ENCODE measurements at places on chromosomes 5 and 9.

DNA sequence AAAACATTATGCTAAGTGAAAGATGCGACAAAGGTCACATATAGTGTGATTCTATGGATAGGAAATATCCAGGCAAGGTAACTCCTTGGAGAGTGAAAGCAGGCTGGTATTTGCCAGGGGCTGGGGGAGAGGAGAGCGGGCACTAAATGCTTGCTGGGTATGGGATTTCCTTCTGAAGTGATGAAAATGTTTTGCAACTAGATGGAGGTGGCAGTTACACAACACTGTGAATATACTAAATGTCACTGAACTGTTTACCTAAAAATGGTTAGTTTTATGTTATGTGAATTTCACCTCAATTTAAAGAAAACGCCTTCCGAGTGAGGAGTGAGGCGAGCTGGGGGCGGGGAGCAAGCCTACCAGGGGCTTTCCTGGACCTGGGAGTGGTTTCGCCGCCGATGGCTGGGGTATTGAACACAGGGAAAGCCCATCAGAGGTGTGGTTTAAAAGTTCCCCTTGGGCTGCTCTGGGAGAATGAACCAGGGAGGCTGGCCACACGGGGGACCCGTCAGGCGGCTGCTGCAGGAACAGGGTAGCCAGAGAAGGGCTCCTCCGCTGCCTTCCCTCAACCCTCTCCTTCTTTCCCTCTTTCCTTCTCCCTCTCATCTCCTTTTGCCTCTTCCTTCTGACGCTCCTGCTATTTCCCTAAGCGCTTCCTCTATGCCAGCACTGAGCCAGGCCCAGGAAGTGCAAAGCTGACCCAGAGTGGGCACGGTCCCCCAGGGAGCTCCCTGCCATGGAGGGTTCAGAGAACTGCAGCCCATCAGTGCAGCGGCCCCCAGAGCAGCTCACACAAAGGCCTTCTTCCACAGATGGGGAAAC lies 4.9 kb downstream of the AKNA start:
- DNase-seq: no peak

DNA sequence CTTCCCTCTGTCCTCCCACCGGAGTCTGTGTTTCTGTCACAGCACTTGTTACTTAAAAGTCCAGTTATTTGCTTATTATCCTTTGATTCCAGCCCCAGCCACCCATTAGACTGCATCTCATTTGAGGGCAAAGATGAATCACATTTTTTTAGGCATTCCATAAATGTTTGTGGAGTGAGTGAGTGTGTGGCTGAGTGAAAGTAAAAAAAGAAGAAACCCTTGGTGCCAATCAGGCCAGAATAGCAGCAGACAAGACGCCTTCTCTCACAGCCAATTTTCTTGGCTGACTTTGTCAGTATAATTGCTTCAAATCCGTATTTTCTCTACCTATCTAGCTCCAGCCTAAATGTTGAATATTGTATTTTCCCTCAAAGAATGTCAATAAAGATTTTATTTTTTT lies 613.0 kb upstream of the WWC1 start:
- no peak for DNase-seq

DNA sequence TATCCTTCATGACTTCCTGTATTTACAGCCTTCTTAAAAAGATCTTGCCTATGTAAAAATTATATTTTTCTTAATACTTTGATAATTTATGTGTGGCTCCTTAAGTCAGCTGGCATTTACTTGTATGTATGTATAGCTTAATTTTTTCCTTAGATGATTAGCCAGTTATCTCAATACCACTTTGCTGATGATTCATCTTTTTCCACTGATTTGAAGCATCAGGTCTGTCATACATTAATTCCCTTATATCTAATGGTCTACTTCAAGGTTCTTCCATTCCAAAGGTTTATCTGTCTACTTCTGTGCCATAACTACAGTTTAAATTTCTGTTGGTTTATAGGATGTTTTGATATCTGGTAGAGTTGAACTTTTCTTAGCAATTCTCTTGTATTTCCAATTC lies 44.9 kb upstream of the MTMR12 start:
- DNase-seq: no peak

DNA sequence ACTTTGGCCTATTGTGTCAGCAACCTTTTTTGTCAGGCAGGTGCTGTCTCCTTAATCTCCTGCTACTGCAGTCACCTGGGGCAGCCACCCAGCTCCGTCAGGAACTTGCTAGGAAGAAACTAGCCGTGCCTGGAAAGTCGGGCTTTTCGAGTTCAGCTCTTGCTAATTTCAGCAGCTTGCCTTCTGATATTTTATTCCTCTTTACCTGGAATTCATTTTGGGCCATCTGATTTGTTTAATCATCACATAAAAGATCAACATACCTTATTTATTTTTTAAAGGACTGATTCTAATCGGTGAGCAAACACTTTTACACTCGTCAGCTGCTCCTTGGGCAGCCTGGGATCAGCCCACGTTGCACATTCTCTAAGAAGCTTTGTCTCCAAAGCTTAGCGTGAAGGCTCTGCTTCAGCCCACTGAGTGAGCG lies 42.2 kb downstream of the PRLR start:
- no peak for DNase-seq

DNA sequence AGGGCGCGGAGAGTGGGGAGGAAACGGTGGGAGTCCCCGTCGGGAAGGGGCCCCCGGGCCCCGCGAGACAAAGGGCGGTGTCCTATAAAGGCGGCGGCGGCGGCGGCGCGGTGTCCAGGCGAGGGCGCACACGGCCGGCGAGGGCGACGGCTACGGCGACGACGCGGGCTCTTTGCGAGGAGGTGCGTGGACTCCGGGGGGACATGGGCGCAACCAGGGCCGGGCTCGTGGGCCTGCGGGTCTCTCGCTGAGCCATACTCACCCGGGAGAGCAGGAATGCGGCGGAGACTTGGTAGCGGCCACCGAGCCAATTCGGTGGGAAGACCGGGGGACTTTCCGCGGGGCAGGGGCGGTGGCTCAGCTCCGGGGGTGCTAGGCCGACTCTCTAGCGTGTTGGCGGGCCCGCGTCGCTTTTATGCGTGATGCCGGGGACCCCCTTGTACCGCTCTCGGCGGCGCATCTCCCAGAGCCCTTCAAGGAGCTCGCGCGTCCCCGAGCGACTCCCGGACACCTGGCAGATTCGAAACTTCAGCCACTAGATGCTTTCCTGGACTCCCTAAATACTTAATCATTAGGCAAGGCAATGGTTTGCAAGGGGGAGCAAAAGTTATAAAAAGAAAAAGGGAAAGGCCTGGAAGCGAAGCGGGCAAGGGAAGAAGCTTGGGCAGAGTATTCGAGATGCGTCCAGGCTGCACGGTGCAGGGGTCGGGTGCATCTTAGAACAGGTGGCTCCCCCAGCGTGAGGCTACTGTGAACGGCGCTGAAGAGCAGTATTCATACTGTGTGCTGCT lies 5.9 kb upstream of the TAL2 start:
- no peak for DNase-seq

DNA sequence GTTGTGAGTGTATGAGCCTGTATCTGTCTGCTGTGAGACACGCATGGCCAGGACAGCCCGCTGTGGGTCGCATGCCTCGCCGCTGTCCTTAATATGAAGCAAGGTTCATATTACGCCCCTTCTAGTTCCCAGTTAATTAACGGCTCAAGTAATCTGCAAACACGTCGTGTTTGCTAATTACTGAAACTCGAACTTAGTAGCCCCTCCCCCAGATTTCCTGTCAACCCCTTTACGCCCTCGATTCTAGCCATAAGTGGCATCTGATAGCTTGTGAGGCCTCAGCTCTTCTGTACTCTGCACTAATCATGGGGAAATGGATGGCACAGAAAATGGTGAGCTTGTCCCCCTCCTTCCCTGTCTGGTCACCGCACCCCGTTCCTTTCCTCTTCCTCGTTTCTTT lies 116.9 kb upstream of the OTULINL start:
- no peak for DNase-seq

- DNase-seq: no peak
Measured at GRCh38 chr5:55407059-55407684, 99.4 kb downstream of the MTREX start.

DNA sequence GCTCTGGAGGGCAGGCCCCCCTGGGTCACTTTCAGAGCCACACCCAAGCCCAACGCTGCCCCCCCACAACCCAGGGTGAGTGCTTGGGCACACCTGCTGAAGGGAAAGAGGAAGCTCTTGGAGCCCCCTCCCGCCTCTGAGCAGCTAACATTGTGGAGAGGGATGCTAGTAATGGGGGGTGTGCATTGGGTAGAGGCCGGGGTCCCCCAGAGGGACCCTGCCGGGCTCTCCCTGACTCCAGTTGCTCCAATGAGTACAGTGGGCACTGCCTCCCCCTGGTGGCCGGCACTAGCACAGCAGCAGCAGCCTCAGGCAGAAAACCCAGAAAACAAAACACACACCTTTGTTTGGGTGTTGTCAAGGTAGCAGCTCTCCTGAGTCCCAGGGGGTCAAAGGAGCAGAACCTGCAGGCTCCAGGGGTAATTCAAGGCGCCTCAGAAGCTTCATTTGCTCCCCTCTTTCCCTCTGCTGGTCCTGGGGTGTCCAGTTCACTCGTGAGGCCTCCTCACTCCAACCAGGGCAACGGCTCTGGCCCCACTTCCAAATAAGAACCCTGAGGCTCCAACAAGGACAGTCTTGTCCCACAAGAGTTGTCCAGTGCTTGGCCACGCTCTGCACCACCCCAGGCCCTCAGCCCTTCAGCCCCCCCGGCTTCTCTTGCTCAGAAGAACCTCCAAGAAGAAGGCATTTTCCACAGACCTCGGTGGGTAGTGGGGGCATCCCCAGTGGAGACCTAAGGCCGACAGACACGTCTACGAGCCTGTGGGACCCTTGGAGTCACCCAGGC lies 16.1 kb downstream of the GBGT1 start:
- peak; percentile 75 for DNase-seq

- DNase-seq: no peak
Measured at GRCh38 chr9:98298476-98298875, 43.0 kb upstream of the TBC1D2 start.

DNA sequence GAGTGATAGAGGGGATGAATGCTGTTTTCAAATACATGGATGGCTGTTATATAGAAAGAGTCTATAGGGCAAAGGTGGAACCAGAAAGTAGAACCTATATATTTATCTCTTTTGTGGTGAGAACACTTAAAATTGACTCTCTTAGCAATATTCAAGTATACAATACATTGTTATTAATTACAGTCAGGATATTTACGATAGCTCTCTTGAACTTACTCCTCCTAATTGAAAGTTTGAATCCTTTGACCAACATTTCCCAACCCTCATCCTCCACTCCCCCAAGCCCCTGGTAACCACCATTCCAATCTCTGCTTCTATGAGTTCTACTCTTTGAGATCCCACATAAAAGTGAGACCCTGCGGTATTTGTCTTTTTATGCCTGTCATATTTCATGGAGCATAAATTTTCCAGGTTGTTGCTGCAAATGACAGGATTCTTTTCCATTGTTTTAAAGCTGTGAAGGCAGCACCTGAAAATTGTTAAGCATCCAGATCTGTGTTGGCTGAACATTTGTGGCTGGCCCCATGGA lies 41.5 kb downstream of the ALDH1A1 start:
- no peak for DNase-seq

DNA sequence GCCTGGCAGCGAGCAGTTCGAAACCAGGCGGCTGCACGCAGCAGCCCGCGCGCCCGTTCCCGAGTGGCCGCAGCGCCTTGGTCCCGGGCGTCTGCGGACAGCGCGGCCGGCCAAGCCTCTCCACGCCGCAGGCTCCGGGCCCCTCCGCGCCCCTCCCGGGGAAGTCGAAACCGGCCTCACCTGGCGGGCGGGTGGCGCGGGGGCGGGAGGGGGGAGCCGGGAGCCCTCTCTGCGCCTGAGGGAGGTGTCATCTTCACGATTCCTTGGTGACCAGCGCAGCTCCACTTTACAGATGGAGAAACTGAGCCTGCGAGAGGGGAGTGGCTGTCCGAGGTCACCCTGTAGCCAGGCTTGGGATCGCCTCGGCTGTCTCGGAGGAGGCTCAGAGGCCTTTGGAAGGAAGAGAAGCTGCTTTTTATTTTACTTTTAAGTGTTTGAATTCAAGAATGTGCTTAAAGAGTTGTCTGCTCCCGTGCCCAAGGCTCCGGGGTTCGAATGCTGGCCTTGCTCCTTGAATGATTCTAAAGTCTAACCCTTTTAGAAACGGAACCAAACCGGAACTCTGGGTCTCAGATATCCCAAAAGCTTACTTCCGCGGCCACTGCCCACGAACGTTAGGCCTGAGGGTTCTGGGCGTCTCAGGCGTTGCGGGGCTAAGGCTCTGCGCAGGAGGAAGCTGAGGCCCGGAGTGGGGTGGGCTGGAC lies 662 bp downstream of the SUSD3 start:
- no peak for DNase-seq

- no peak for DNase-seq
Measured at GRCh38 chr5:173961418-173961817, 27.6 kb upstream of the C5orf47 start.

GRCh38 chr9:84101964-84102632 lies 121.5 kb downstream of the RMI1 start:
- no peak for DNase-seq

GRCh38 chr5:128782446-128782845 lies 182.8 kb upstream of the SLC27A6 start:
- DNase-seq: no peak

- DNase-seq: no peak
Measured at GRCh38 chr9:131629825-131630204, 84.5 kb downstream of the PRRT1B start.

DNA sequence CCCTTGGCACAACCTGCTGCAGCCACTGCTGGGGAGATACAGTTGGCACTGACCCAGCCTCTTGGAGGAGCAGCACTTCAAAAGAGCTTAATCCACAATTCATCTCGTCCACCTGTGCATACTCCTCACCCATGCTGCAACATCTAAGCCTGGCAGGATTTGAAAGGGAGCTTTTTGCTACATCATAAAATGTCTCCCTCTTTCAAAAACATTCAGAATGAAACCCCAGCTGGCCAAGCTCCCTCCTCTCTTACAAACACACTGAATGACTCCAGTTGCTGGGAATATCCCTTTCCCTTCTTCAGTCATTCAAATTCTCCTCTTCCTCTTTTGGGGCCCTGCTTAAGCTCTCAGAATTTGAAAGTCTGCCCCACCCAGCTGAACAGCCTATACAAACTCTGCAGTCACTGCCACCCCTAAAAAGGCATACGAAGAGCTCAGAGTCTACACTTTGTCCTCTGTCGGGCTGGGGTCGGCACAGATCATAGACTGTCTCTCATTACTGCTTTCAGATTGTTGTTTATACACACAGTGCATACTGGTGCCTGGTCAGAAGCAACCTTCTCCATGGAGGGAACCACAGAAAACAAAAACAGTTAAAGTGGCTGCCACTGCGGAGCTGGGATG lies 8.8 kb upstream of the C5orf15 start:
- DNase-seq: peak; percentile 71

DNA sequence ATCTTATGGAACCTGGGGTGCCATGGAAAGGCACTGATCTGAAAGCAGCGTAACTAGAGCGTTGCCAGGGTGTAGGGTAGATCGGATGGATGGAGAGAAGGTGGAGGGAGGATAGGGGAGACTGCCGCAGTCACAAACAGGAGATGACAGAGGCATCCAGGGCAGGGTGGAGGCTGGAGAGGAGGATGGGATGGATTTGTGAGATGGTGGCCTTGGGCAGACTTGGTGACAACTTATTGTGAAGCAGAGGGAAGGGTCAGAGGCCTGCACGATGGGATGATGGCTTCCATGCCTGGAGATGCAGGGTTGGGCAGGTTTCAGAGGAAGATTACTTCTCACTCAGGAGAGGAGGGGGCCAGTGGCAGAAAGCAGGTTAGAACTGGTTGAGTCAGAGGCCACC lies 2.4 kb downstream of the GLIPR2 start:
- no peak for DNase-seq

GRCh38 chr9:78026416-78026815 lies 5.2 kb downstream of the GNAQ start:
- no peak for DNase-seq

GRCh38 chr5:108753877-108754276 lies 6.2 kb downstream of the FER start:
- no peak for DNase-seq

GRCh38 chr9:114224247-114224610 lies 68.9 kb downstream of the COL27A1 start:
- no peak for DNase-seq

Data from DMS79 (cell line).